GM23338 (cell line): ENCODE measurements at places on chromosomes 7 and 10.
A peak's percentile ranks its signal among the peaks of the same experiment; 100 is the strongest.

GRCh38 chr10:103936022-103936421, 18.0 kb upstream of the STN1 start:
- no peak for DNase-seq

GRCh38 chr7:98548971-98549370, 68.1 kb upstream of the NPTX2 start:
- DNase-seq, result no peak

DNA sequence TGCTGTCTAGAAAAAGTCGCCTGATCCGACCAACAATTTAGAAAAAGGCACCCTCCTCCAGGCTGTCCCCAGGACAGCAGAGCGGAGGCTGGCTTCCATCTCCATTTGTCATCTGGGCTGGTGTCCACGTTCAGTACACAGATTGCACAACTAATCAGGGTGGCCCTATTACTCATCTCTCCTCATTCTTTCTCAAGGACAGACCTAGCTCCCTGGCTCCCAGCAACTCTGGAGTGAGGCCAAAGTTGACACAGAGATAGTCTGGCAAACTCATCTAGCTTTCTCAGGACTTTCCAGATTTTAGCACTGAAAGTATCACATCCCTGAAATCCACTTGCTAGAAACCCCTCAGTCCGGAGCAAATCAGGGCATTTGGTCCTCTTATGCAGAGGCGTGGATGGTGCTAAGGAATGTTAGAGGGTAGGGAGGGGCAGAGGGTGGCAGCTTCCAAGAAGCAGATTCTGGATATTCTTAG, 75.1 kb downstream of the DNAH11 start:
- DNase-seq, result no peak

GRCh38 chr10:12511651-12512050, 162.3 kb downstream of the CAMK1D start:
- no peak for DNase-seq

DNA sequence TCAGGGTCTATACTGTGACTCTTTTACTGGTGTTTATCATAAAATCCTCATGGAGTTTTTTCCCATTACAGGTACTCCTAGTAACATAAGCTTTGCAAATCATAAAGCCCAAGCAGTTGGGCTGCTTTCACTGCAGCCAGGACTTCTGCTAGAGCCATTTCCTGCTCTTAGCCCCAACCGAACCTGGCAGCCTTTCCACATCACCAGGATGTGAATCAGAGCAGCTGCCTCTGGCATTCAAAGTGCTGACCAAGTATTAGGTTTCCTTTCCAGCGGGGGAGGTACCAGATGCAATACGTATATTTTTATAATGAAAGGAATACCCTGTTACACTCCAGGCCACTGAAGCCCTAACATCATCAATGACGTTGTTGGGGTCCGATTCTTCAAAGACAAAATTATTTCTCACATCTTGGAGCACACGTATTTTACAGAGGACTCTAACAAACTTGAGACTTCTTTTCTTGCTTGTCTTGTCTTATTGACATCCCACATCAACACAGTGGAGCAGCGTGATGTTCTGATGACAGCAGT, 3.6 kb upstream of the HTR5A start:
- DNase-seq, result peak; percentile 29

- DNase-seq, result no peak
These were observed 6.8 kb downstream of the PTPN12 start for GRCh38 chr7:77543910-77544309.

GRCh38 chr7:14305233-14305866, 315.9 kb upstream of the ETV1 start:
- no peak for DNase-seq

DNA sequence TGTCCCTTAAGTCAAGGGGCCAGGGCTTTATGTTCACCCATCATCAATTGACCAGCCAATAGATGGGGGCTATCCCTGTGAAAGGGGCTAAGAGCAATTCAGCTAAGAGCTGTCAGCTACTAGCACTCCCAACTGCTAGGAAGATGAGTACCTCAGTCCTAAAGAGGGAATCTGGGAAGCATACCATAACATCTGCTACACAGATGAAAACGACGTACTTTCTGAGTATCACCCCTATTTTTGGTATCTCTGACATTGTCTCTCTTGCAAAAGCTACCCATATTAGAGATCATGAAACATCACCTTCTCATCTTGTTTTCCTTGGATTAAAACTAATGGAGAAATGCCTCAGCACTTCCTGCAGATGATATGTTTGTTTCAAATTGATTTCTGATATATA, 7.5 kb upstream of the SMNDC1 start:
- no peak for DNase-seq

GRCh38 chr7:24713850-24714675, 43.2 kb downstream of the GSDME start:
- no peak for DNase-seq

DNA sequence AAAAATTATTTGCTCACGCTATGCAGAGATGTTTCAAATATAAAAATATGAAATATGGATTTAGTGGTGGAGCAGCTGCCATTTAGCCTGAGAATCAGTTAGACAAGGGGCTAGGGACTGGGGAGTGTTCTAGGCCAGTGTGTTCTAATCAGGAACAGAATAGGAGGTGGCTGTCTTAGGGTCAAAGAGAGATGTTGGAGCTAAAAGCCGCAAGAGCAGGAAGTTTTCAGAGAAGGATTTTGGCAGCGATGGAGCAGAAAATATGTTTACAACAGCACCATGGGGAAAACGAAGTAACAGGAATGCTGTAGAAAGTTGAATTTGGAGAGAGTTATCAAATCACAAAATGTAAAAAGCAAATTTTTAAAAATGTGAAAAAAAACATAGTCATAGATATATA, 314.0 kb upstream of the SEMA3A start:
- DNase-seq, result no peak

GRCh38 chr10:89494575-89494974, 40.8 kb downstream of the SLC16A12 start:
- DNase-seq, result no peak

- peak; percentile 95 for DNase-seq
These were observed 504.3 kb downstream of the TFEC start for GRCh38 chr7:115526278-115526677.

GRCh38 chr10:78787125-78787524, 281.6 kb upstream of the ZMIZ1 start:
- DNase-seq, result no peak

DNA sequence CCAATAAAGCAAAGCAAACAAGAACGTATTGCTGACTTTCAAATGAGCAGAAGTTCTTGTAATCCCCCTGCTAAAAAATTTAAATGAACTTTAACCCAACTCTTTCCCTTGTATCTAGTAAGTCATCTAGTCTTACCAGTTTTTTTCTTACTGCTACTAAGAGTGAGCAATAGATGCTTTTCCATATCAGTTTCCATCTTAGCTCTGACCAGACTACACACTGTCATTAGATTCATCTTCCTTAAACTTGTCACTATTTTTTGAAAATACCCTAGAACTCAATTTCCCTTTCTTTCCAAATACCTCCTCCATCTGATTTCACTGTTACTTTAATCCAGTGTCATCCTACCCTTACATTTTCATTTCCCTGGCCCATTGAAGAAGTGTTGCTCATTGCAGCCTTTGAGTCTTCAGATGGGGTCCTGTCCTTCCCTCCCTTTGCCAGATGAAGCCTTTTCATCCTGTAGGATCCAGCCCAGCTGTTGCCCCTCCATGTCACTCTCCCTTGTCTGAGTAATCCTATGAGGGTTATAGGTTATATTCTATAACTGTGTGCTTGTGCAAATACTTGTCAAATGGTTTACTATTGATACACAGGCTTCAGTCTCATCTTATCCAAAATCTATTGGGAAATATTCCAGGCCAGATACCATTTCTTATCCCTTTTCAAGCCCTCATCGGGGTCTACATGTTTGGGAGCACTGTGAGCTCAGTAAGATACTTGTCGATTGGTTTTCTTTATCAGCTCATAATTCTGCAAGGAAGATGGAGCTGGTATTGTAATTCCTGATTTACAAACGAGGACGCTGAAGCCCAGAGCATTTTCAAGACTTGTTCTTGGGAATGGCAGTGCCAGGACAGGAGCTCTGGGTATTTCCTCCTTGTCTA, 51.5 kb upstream of the ITGB1 start:
- no peak for DNase-seq

- DNase-seq, result no peak
These were observed 39.4 kb downstream of the CTBP2 start for GRCh38 chr10:125121003-125121402.

- DNase-seq, result no peak
These were observed 61.6 kb upstream of the CAMK1D start for GRCh38 chr10:12287772-12288171.

DNA sequence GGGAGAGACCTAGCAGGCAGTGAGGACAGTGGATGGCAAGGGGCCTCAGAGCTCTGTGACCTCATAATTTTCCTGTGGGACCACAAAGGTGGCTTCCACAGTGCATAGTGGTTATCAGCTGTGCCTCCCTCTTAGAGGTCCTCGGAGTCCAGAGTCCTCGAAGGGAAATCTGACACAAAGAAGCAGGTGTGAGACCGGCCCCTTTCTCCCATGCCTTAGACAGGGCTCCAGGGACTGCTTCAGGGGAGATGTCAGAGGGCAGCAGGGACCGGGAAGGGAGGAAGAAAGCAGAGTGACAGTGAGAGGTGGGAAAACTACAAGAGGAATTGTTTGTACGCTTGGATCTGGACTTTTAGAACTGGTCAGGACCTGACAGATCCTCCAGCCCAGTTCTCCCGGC, 66.3 kb downstream of the BAMBI start:
- no peak for DNase-seq

DNA sequence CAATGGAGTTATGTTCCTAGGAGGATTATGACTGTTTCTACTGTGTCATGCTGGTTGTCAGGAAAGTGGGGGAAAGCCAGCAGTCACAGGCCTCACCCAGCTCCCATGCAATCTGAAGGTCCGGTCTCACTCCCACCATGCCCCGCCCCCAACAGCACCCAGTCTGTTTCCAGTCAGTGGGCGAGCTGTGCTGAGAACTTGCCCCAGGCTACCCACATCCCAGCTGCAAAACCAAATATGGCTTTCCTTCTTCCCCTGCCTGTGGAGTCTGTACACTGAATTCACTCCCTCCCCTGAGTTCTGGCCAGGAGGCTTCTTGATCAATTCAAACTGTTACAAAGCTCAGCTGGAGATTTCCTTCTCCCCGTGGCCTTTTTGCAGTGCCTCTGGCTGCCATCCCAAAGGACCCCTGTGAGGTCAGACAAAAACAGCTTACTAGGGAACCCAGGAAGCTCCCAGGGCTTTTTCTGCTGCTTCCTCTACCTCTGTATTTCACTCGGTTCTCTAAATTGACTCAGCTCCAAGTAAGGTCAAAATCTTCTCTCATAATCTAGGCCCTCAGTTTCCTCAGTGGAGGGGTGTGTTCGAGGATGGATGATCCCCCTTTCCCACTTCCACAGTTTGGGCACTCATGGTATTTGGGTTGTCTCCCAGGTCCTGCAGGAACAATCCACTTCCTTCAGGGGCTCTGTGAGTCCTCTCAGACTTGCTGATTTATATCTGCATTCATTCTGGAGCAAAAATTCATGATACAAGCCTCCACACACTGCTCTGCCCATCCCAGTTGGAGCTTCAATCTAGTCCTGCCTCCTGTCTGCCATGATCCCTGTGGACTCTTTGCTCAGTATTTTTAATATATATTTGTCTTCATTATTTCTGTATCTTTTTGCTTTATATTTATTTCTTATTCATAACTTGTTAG, 205.5 kb downstream of the SEMA3D start:
- DNase-seq, result no peak

GRCh38 chr10:114624951-114625780, 32.9 kb downstream of the ABLIM1 start:
- no peak for DNase-seq

- no peak for DNase-seq
These were observed 150.2 kb downstream of the REEP3 start for GRCh38 chr10:63671317-63671937.

DNA sequence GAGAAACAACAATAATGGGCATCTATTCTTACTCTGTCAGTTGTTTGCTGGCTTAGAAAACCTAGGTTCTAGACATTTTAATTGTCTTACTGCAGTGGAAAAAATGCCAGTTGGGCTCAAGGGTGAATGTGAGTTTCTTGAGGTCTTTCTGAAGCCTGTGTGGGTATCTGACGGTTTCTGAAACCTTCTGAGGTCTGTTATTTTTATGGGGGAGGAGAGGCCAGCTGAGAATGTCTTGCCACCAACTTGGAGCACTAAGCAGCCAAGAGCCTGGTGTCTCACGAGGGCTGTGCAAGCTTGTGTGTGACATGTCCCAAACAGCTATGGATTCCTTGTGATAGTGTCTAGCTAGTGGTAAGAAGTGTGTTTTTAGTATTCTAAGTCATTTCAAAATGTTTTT, 24.2 kb upstream of the DDC start:
- no peak for DNase-seq

DNA sequence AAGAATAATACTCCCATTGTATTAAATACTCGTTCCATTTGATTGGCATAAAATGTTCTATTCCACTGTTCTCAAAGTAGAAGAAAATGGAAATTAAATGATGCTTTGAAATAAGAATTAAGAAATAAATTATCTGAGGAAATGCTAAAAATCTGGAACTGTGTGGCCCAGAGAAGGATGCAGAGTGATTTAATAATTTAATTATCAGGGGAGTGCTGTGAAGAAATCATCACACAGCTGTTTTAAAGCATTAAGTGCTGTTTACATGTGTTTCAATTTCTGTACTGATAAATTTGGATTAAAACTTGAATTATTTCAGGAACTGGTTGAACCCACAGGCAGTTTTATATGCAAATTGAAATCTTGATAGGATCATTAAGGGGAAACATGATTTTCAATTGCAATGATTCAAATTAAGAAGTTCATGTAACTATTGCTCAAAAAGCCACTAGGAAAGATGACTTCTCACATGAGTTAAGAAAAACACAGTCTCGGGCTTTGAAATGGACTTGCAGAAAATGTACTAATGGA, 56.3 kb downstream of the COL28A1 start:
- no peak for DNase-seq

DNA sequence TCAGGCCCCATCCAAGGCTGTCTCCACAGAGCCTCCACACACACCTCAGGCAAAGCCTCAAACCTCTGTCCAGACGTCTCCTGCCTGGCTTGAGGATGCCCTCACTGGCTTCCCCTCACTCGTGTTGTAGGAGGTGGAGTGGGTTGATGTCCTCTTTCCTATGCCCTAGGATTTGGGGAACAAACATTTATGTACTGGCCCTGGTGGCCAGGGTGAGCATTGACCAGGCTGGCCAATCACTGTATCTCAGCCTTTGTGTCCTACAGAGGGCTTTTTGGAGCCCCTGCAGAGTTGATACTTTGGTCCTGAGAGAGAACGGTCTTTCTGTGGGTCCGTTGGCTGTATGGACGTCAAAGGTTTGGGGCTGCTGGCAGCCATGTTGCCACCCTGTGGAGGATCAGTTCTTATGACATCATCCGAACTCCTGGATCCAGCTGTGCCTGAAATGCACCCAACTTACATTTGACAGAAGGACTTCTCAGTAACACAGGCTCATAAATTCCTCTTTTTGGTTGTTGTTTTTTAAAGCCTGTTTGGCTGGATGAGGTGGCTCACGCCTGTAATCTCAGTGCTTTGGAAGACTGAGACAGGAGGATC, 2.3 kb upstream of the GRID2IP start:
- DNase-seq, result peak; percentile 49

GRCh38 chr7:118182593-118183427, 1.2 kb upstream of the LSM8 start:
- DNase-seq, result no peak
